ENCODE measurements at places on chromosomes 4 and X.

DNA sequence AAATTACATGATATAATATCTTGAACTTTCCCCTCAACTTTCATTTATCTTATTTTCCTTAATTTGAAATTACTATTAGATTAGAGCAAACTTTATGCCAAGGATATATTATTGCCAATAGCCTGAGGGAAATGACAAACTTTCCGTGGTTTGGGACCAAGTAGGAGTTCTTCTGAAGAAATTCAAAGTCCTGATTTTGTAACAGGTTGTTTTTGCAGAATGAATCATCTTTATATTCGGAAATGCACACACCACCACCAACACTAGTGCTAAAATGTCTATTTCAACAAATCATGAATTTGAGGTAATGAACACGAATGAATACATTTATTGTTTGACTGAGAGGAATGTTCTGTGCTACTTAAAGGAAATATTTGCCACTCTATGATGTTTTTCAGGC lies 226.7 kb downstream of the GRIA2 start:
- no peak for DNase-seq

GRCh38 chr4:159051245-159052071 lies 51.4 kb upstream of the RAPGEF2 start:
- DNase-seq = no peak

- no peak for DNase-seq
Observed at GRCh38 chrX:131881194-131881593, 141.9 kb upstream of the STK26 start.

- no peak for DNase-seq
Observed at GRCh38 chrX:119635799-119636198, 29.6 kb upstream of the NKRF start.

DNA sequence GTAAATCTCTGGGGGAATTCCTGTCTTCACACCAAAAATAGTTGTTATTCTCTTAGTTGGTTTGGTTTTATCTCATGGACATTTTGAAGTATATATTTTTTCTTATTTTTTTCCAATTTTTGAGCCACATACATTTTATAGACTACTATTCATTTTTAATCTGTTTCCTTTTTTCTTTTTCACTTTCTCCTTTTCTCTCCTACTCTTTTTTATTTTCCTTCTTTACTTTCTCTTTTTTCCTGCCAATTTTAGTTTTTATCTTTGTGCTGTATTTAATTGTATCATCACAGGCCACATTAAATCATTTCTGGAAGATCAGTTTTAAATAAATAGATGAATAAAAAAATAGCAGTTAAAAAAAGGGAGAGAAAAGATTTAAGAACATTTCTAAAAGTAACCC lies 14.0 kb upstream of the JADE3 start:
- DNase-seq = no peak

DNA sequence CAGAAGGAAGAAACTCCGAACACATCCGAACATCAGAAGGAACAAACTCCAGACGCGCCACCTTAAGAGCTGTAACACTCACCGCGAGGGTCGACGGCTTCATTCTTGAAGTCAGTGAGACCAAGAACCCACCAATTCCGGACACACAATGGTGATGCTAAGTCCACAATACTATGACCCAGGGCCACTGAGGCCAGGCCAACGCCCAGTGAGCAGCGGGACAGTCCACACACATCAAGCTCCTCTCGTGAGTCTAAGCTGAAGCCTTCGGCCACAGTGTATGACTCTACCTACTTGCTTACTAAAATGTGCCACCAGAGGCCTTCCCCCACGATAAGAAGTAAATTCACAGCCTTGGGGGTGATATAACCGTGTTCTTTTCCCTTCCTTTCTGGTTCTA lies 10.2 kb upstream of the CDKN2AIP start:
- no peak for DNase-seq

- no peak for DNase-seq
Observed at GRCh38 chrX:150507251-150507856, 61.1 kb upstream of the MTM1 start.

DNA sequence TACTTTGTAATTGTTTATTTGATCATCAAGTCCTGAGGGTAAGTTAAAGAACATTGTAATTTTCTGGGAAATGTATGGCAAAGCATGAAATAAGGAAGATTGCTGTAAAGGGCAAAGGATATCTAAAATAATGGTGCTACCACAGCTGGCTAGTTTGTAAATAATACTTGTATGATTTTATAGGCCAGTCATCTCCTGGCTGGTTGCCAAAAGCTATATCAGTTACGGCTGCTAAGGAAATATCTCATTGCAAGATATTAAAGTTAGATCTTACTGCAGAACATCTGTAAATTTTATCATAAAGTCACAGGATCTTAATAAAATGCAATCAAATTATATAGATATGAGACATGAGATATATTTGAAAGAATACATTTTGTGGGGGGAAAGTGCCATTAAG lies 150.8 kb upstream of the CXCL13 start:
- DNase-seq = peak; percentile 23

DNA sequence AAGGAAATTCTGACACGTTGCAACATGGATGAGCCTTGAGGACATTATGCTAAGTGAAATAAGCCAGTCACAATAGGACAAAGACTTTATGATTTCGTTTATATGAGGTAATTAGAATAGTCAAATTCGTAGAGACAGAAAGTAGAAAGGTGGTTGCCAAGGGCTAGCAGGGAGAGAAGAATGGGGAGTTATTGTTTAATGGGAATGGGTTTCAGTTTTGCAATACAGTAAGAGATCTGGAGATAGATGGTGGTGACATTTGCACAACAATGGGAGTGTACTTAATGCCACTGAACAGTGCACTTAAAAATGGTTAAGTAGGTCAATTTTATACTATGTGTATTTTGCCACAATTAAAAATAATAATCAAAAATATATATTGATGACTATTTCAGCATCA lies 43.4 kb upstream of the TMEM154 start:
- no peak for DNase-seq

GRCh38 chrX:103849558-103849957 lies 17.5 kb upstream of the RAB9B start:
- no peak for DNase-seq

DNA sequence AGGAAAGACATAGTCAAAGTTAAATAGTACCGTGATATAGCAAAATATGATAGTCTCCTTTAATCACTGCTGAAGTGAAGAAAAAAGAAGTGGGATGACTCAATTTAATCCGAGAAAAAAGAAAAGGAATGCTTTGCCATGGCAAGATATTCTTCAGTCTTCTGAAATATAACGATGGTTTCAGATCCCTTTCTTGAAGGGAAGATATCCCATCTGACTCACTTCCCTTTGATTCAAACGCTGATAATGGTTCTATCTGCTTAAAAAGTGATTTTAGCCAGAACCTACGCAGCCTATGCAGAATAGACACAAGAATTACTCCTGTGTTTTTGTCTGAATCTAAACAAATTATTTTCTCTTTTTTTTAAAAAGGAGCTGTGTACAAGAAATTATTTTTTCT lies 68.1 kb upstream of the FTHL17 start:
- DNase-seq = no peak

DNA sequence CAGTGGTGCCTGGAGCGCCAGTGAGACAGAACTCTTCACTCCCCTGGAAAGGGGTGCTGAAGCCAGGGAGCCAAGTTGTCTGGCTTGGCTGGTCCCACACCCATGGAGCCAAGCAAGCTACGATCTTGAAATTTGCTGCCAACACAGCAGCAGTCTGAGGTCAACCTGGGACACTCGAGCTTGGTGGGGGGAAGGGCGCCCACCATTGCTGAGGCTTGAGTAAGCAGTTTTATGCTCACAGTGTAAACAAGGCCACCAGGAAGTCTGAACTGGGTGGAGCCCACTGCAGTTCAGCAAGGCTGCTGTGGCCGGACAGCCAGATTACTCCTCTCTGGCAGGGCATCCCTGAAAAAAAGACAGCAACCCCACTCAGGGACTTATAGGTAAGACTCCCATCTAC lies 149.5 kb downstream of the EDA2R start:
- DNase-seq = no peak

- no peak for DNase-seq
Observed at GRCh38 chrX:114087543-114087942, 496.3 kb upstream of the HTR2C start.

- DNase-seq = no peak
Observed at GRCh38 chr4:113159942-113160545, 110.6 kb downstream of the ANK2 start.

GRCh38 chr4:64715741-64716140 lies 306.5 kb upstream of the TECRL start:
- DNase-seq = no peak

DNA sequence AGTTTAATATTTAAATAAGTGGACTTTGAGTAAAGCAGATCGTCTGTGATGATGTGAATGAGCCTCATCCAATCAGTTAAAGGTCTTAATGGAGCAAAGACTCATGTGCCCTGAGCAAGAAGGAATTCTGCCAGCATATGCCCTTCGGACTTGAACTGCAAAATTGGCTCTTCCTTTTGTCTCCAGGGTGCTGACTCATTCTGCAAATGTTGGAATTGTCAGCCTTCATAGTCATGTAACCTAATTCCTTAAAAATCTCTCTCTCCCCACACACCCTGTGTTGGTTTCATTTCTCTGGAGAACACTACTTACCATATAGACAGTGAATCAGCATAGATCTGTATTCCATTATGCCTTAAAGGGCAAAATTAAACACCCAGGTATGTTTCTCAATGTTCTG lies 609.8 kb upstream of the GALNTL6 start:
- DNase-seq = no peak

DNA sequence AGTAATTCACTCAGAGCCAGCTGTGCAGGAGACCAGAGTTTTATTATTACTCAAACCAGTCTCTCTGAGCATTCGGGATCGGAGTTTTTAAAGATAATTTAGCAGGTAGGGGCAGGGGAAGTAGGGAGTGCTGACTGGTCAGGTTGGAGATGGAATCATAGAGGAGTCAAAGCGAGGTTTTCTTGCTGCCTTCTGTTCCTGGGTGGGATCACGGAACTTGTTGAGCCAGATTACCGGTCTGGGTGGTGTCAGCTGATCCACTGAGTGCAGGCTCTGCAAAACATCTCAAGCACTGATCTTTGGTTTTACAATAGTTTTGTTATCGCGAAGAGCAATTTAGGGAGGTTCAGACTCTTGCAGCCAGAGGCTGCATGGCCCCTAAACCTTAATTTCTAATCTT lies 63.6 kb downstream of the TRIM2 start:
- no peak for DNase-seq

- DNase-seq = peak; percentile 15
Observed at GRCh38 chr4:71732706-71733105, 51.2 kb downstream of the GC start.

Measured in LNCaP clone FGC (cell line).